ENCODE measurements at places on chromosomes 7 and 10.
A peak's percentile ranks its signal among the peaks of the same experiment; 100 is the strongest.

DNA sequence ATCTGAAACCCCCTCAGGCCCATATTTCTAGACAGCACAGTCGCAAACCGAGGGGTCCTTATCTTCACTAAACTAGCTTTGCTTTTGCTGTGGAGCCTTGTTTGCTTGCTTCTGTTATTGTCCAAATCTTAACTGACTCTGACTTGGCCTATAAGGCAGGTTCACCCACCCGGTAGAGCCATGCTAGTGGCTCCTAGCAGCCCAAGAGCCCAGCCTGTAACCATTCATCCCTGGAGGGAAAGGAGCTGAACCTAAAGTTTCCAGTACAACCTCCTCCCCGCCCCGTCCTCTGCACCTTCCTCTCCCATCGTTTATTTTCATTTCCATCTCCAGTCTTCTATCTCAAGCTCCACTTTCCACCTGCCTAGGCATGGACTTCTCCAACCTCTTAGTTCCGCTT, 345.7 kb downstream of the PTPRN2 start:
- no peak for DNase-seq

- DNase-seq, result no peak
Observed at GRCh38 chr10:60611291-60611747, 167.0 kb upstream of the CDK1 start.

DNA sequence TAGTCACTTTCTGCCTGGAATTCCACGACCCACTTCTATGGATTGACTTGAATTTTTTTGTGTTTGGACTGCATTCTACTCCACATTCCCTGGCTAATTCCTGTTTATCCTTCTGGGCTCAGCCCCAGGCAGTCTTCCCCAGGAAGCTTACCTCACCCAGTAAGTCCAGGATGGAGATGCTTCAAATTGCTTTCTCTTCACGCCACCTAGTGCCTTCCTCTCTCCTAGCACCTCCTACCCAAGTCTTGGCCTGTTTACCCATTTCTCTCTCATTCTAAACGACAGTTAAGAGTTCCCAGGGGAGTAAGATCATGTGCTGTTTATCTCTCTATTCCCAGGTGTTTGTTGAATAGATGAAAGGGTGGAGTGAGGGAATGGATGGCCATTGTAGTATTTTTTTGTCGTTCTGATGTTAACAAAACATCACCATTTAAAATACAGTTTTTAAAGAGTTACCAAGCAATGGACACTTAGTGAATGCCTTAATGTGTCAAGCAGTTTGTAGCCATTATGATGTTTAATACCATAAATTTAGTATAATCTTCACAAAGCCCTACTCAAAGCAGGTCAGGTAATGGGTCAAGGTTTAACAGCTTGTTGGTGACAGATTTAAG, 45.5 kb upstream of the TARP start:
- DNase-seq, result peak; percentile 83

DNA sequence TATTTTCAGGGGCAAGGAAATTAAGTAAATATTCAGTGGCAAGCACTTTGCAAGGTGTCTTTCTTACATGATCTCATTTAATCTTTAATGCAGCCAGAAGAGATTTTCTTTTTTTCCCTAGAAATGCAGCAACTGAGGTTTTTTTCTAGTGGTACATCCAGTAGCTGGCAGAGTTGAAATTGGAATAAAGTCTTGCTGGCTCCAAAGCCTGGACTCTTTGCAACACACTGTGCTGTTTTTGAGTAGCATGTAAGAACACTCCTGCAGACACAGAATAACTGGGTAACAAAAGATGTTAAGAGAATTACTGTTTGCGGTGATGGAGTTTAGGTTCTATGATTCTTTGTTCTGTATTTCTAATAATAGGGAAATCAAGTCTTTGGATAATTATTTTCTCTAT, 123.6 kb downstream of the PON1 start:
- no peak for DNase-seq

- no peak for DNase-seq
Observed at GRCh38 chr10:70048030-70048723, 4.5 kb upstream of the MACROH2A2 start.

DNA sequence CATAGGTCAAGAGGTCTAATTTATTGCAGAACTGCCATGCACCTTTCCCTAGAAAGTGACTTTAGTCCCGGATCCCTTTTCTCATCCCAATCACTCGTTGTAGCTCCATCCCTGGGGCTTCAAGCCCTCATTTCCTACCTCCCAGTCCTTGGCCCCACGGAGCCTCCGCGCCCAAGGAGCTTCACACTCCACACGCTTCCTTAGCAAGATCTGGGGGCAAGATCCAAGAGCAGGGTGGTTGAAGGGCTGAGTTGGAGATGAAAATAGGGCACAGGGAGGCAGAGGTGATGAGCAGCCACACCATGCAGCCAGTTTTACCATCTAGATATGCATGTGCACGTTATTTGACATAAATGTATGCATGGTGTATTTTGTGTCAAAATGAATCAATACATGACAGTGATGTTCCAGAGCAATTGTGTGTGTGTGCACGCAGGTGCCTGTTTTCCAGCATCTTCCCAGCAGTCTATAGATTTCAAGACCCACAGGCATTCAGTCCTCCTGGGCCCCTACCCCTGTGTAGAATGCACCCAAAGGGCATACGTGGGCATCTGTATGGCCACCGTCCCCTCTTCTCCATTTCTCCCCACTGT, 6.0 kb upstream of the TRPV6 start:
- DNase-seq, result no peak

DNA sequence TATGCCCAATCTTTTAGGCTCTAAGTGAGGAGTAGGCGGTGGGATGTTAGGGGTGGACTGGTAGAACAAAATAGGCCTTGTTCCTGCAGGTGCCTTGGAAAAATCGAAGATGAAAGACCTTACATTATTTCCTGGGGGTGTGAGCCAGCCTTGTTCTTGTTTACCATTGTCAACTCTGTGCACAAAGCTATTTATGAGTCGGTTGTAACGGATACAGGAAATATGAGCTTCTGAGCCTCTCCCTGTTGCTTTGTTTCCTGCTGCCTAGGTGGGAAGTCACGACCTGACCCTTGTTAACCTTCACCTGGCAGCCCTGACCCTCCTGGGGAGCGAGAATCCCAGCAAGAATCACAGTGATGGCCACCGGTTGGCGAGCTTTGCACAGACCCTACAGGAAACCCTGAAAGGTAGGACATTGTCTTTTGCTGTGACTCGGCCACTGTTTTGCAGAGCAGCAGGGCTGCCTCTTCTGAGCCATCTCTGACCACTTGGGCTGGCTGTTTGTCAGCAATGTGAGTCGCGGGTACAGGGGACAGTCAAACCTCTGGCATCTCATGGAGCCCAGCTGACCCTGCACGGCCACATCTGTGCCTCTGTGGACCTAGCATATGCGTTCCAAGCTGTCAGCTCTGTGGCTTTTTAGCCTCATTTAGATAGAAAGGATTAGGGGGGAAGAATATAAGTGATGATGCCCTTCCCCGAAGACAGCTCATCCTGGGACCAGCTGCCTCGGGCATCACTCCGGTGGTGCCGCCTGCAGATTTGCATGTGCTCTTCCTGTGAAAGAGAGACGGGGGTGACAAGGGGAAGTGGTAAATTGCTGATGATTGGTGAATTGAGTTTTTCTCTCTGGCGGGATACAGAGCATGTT, 102.1 kb upstream of the ANLN start:
- DNase-seq, result no peak

- peak; percentile 22 for DNase-seq
Observed at GRCh38 chr10:75766106-75766505, 334.7 kb downstream of the LRMDA start.

GRCh38 chr10:43013065-43013464, 63.8 kb upstream of the RET start:
- peak; percentile 11 for DNase-seq

GRCh38 chr10:112663234-112664125, 216.5 kb downstream of the VTI1A start:
- no peak for DNase-seq

Measured in hematopoietic multipotent progenitor cell treated with erythropoietin and hydrocortisone succinate and interleukin-3 and kit ligand, for 6 days (in vitro differentiated cells).